Stimulated activated CD8-positive, alpha-beta memory T cell treated with anti-CD3 and anti-CD28 coated beads, Interleukin-4, amount 100 ng/mL, for 1 hour (primary cell): ENCODE measurements at places on chromosomes 5 and 9.

GRCh38 chr5:148486456-148486855, 102.7 kb downstream of the FBXO38 start:
- no peak for DNase-seq

DNA sequence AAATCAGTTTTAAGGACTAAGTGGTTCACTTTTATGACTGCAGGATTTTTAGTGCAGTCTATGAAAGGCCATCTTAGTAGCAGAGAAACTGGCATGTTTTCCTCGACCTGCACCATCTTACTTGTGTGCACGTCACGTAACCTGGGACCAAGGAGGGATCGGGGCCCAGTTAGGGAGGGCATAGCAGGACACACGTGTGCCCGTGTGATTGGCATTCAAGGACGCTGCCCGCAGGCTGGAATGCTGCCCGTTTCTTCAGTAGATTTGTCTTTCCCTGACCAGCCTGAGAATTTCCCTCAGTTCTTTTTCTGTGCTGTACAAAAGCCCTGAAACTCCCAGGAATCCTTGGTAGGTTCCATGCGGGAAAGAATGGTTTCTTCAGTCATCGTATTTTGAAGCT, 196.3 kb downstream of the TRIO start:
- no peak for DNase-seq

- no peak for DNase-seq
These were observed 77.0 kb downstream of the ABCA1 start for GRCh38 chr9:104850786-104851545.

DNA sequence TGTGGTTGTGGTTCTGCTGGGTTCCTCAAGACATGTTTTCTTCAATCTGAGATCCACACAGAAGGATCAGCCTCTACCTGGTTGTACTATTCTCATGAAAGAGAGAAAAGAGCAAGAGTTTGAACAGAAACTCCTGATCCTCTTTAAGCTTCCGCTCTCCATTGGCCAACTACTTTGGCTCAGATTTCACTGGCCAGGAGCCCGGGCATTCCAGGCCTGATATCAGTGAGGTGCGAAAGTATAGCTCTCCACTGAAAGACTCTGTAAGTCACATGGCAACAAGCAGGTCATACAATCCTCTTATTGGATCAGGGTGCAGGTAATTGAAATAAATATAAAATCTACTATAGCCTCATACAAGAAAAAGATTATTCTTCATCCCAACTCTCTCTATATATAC, 920.5 kb downstream of the TLE4 start:
- no peak for DNase-seq

- no peak for DNase-seq
These were observed 87.6 kb downstream of the DAP start for GRCh38 chr5:10673407-10673806.

- no peak for DNase-seq
These were observed 77.0 kb downstream of the LIFR start for GRCh38 chr5:38479315-38479904.

DNA sequence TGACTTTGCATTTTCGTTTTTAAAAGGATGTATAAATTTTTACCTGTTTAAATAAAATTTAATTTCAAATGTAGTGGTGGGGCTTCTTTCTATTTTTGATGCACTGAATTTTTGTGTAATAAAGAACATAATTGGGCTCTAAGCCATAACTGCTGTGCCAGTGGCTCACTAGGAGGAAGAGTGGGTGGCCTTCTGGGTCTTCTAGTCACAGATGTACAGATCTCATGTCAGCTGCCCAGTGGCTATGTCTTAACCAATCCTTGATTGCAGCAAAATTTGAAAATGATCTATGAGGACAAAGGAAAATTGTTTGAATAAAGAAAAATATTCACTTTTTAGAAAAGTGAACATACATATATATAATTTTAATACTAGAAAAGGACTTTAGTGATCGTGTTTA, 5.4 kb downstream of the CTSL start:
- no peak for DNase-seq

DNA sequence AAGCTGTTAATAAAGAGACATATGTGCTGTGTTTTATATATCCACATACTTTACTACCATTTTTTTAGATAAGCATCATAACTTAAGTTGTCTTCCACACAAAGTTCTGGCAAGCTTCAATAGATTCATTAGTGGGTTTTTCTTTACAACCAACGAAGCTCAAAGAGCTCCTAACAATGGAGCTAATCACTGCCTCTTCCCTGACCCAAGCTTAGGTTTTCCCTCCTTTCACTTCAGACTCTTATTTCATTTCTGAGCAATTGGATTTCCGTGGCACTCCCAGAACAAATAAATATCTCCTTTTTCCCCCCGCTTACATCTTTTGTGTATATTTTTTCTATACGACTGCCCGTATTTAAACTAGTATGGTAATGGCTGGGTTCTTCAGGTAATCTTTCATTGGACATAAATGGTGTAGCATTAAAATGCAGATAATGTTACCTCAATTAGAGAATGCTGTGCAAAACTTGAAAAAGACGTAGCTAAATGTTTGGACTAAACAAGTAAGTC, 275.5 kb upstream of the TMEM161B start:
- DNase-seq, result no peak

DNA sequence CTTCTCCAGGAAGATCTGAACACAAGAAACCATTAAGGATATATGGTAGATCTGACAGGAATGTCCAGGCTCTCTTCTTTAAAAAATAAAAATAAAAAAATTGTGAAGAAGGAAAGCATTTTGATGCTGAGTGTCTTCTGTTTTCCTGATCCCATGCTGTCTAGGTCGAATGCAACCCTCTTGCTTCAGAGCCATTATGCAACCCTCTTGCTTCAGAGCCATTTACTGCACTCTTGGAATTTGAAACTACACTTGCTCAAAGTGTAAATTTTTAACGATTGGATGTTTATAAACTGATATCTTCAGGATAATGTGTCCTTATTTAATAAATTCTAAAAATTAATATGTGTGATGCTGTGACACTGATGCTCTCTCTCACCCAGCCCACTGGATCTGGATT, 505.1 kb downstream of the DNAH5 start:
- DNase-seq, result no peak

- DNase-seq, result no peak
These were observed 149.6 kb upstream of the DMRT1 start for GRCh38 chr9:691825-692400.

GRCh38 chr9:100281066-100281465, 71.7 kb downstream of the TEX10 start:
- DNase-seq, result no peak

DNA sequence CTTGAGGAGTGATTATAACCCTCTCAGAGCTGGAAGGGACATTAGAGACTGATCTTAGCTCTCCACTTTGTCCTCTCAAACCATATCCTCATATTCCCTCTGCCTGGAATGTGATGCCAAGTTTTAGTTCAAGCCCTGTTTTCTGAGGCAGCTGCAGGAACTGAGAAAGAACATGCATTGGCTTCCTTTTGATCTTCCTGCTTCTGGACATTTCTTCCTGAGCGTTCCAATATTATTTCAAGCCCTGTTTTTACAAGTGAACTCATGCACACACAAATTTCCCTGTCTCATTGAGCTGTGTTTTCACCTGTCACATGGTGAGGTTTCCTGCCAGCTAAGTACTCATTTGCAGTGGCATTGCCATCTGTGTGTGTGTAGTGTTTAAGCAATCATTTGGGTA, 17.0 kb downstream of the FOCAD start:
- DNase-seq, result no peak

GRCh38 chr9:98521141-98521540, 187.6 kb downstream of the GABBR2 start:
- DNase-seq, result no peak

GRCh38 chr9:93151097-93151784, 17.2 kb upstream of the NINJ1 start:
- no peak for DNase-seq

- DNase-seq, result no peak
These were observed 16.1 kb upstream of the CMBL start for GRCh38 chr5:10323588-10324488.

GRCh38 chr9:129402371-129402739, 218.5 kb downstream of the C9orf50 start:
- no peak for DNase-seq

- DNase-seq, result no peak
These were observed 66.3 kb upstream of the TNFAIP8 start for GRCh38 chr5:119289438-119290044.

GRCh38 chr9:3200331-3200774, 325.4 kb downstream of the RFX3 start:
- DNase-seq, result no peak

DNA sequence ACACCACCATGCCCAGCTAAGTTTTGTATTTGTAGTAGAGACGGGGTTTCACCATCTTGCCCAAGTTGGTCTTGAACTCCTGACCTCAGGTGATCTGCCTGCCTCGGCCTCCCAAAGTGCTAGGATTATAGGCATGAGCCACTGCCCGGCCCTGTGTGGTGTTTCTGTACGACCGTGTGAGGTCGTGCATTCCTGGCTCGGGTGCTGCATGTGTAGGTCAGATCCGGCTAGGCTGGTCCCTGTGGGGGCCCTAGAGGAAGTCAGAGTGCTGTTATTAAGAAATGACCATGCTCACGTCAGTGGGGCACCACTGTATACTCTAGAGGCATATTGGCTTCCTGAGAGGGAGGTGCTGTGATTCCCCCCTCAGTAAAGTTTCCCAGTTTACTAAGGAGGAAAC, 13.7 kb downstream of the WNK2 start:
- no peak for DNase-seq

- no peak for DNase-seq
These were observed 91.8 kb upstream of the ACO1 start for GRCh38 chr9:32292611-32293010.

GRCh38 chr9:37053684-37054362, 19.8 kb upstream of the PAX5 start:
- no peak for DNase-seq

DNA sequence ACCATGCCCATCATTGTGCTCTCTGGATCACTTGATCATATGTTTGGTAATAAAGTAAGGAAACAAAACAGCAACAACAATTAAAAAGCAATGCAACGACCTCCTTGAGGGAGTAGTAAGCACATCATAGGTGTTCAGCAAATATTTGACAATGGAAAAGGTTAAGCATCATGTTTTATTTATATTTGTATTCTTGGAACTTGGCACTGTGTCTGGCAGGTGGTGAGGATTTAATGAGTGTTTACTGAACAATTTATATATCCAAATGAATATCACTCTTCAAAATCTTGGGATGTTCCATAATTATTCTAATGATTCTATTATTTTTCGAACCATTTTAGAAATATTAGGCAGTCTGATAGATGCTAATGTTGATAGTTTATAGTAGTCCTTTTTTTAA, 6.2 kb downstream of the PIP5K1B start:
- no peak for DNase-seq

DNA sequence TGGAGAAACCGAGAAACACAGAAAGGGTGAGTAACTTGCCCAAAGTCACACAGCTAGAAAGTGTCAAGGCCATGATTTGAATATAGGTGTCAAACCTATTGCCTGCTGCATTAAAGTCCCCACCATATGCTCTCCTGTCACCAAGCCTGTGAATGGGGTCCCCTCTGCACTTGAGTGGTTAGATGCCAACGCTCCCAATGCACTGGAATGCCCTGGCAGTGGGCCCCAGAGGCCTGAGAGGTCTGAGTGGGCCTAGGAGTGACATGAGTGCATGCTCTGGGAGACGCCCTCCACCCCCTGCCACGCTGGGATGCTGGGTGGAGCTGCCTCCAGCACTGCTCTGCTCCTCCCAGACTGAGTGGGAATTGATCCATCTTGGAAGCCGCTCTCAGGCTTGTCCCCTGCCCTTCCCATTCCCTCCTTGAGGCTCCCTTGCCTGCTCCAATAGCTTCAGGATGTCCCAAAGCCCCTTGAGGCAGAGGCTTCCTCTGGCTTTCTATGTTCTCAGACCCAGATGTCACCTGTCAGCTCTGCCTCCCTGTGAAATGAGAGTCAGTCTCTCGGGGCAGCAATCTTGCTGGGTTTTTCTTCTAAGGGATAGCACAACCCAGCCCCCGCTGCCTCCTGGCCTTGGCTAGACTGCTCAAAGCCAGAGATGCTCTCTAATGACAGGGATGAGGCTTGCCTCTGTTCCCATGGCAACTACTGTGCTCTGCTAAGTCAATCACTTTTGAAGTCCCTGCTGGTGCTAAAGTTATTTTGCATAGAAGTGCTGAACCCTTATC, 6.6 kb upstream of the ARSI start:
- no peak for DNase-seq
